ENCODE measurements at places on chromosomes 1 and 21.

GRCh38 chr1:235156740-235157139 is 4.3 kb downstream of the RBM34 start:
- no peak for DNase-seq

DNA sequence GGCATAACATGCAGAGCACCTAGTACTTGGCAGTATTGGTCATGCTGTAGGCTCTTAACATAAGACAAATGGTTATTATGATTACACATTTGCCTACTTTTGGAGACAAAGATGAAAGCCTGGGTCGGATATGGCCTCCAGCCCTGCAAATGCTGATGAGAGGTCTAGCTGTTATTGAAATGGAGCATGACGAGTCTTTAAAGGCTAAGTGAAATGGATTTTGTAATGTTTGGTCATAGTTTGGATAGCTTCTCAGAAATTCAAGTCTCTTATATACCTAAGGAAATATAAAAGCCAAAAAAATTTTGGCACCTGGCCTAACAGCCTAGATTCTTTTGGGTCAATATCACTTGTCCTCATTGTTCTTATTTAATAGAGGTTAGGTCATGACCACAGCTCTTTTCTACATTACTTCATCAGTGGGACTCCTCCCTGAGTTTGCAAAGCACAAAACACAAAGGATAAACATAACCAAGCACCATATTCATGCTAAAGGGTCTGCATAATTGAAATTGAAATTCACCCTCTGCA is 69.2 kb upstream of the WLS start:
- no peak for DNase-seq

- no peak for DNase-seq
Measured at GRCh38 chr1:118075116-118075515, 109.9 kb downstream of the SPAG17 start.

GRCh38 chr1:78355656-78356055 is 135.1 kb upstream of the PTGFR start:
- no peak for DNase-seq

GRCh38 chr1:241079047-241079446 is 278.0 kb downstream of the RGS7 start:
- no peak for DNase-seq

DNA sequence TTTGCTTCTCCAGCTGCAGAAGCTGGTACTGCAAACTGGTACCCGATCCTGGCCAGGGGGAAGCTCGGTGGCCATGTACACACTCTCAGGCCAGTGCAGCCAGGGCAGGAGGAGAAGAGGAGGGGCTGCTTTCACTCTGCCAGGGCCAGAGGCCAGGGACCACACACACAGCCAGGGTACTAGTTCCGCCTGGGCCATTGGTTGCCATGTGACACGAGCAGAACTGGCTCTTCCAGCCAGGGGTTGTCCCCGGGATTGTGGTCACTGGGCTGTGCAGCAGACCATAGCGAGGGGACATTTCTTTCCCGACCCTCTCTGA is 3.7 kb upstream of the SHISAL2A start:
- peak; percentile 39 for DNase-seq

DNA sequence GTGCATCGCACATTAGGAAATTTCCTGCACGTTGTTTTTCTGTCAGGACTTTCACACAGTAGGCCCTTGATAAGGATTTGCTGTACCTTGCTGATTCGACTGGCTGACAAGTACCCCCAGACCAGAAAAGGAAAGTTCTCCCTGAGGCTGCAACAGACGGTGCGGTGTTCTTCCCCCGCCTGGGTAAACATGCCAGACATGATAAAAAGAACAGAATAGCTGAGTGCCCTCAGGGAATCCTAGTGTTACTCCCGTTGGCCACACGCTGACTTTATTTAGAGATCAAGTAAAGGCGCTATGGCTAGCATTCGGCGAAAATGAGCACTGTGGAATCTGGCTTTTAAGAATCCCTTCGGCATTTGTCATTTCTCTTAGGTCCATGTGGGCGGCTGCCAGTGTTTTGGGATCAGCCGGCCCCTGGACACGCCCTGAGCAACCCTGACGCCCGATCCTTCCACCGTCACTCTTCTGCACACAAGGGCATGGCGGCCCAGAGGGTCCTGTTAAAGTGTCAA is 607.7 kb downstream of the KIF26B start:
- no peak for DNase-seq

DNA sequence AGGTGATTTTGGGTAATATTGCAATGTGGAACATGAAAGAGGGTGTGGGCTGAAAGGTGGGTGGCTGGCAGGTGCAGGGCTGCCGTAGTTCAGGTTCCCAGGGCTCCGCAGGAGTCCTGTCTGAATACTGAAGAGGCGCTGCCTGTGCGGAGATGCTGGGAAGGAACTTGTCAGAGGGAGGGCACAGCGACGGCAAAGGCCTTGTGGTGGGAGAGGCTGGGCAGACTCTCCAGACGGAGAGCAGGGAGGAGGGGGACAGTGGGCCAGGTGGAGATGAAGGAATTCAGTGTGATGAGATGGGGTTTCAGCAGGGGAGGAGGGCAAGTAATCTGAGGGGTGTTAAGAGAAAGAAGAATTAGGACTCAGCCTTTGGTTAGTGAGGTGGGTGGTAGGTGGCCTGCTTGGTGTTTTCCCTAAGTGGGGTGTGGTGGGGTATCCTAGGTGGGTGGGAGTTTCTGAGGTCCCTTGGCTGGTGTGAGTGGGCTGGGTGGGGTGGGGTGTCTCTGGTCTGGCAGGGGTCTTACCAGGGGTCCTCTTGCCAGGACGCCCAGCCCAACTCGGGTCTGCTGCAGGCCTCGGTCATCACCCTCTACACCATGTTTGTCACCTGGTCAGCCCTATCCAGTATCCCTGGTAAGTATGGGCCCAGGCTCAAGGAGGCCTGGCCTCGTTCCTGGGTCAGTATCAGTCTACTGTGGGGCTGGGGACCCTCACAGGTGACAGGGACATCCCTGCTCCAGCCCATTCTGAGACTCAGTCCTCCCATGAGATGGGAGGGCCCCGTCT is 15.6 kb downstream of the SERINC2 start:
- DNase-seq, result no peak

- DNase-seq, result no peak
Measured at GRCh38 chr1:21666576-21667320, 2.4 kb downstream of the RAP1GAP start.

DNA sequence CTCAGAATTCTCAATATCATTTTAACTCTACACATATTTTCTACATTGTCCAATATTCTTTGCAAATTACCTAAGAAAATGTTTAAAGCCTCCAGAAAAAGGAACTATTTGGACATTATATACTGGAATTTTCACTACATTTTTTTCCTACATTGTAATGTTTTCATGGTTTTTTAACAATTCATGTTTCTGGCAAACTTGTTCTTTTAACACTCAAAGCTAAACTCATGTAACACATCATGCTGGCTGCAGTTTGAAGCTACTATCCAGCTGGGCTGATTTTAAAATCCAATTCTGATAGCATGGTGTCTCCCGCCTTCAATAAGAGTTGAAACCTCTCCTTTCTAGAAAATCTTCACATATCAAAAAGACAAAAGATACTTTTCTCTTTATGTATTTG is 52.0 kb downstream of the TGFBR3 start:
- DNase-seq, result no peak

GRCh38 chr1:207503950-207504349 is 8.0 kb downstream of the CR1 start:
- DNase-seq, result no peak

GRCh38 chr1:70361727-70362398 is 7.3 kb upstream of the ANKRD13C start:
- no peak for DNase-seq

DNA sequence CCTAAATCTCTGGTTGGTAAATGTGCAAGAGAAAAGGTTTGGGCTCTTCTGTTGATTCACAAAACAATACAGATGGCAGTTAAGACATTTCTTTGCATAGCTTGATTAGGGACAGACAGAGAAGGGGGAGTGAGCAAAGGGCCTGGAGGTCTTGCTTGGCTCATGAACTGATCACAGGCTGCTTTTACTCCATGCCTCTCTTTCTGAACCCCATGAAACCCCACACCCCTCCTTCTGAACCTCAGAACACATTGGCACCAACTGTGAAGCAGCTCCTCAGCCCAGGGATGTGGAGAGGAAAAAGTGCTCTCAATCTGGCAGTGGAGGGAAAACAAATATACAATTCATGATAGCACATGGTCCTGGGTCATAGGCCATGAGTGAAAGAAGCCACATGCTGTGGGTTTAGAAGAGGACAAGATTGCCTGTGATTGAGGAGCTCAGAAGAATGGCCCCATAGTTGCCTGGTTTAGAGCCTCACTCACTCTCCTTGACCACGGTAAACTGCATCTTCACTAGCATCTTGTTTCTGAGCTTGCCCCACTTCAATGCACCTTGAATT is 111.6 kb upstream of the GADD45A start:
- no peak for DNase-seq

DNA sequence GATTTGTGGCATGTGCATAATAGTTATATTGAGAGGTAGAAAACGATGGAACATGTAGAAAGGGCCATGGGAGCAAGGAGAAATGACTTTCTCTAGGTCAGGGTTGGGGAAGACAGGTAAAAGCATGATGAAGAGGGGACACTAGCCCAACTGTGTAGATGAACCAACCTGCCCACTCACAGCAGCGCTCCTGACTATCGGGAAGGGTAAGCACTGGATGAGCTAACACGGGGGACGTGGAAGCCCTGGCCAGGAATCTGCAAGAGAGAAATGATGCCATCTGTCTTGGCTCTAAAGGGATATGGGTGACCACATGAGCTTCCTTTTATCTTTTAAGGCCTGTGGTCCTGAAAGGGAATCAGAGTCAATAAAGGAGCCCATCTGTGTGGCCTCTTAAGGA is 36.2 kb upstream of the TMEM125 start:
- DNase-seq, result peak; percentile 74

DNA sequence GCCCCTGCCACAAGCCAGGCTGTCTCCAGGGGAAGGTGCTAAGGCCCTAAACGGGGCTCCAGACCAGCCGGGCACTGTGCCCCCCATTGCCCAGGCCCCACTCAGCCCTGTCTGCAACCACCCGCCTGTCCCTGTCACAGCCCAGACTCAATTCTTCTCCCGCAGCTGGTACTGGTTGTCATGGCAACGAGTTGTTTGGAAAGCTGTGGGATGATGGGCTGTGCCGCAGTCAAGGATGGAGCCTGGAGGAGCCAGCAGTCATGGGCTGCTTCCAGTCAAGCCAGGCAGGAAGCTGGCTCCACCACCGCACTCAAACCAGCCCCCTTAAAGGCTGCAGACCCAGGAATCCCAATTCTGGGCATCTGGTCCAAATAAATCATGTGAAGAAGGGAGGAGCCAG is 4.2 kb downstream of the SPOCD1 start:
- peak; percentile 98 for DNase-seq

DNA sequence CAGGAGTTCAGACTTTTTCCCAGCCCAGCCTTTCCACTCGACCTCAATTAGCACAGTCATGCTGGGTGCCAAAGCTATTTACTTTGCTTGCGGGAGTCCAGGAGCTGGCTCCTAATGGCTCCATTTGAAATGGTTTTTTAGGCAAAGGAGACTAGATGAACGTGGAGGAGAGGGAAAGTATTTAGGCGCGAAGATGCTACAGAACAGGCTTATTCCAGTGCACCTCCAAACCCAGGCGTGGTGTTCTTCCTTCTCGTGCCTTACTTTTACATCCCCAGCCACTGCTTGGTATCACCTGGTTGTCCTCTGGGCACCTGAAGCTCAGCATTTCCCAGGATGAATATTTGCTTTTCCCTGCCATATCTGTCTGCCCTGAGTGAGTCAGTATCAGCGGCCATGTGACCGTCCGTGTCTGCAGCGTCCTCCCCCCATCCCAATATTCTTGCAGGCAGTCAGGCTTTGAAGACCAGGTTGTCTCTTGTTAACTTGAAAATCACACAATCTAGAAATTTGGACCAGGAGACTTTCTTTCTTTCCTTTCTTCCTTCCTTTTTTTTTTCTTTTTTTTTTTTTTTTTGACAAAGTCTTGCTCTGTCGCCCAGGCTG is 198.5 kb downstream of the DYRK1A start:
- DNase-seq, result no peak

GRCh38 chr1:154222918-154223317 is 2.2 kb downstream of the UBAP2L start:
- no peak for DNase-seq

- no peak for DNase-seq
Measured at GRCh38 chr1:112727716-112728115, 12.6 kb upstream of the PPM1J start.

DNA sequence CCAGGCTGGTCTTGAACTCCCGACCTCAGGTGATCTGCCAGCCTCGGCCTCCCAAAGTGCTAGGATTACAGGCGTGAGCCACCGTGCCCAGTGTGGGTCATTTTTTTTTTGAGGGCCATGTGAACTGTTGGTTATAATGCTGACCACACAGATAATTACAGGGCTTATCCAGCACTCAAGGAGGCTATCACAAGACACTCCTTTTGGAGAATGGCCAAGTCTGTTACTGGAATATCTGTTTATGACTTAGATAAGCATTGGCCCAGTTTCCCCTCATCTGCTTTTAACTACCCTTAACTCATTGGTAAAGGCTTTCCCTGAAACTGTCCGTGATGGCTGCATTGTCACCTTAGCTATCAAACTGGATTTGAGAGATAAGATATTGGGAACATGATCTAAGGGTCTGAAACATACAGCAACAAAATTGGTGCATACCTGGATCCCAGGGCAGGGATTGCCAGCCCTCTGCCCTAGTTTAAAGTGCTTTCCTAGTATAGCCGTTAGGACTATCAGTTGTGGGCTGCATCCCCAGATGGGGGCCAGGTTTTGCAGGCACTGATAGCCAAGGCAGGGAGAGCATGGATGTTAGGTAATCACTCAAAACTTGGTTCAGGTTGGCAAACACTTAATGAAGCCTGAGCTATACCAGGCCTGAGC is 15.6 kb downstream of the SZT2 start:
- no peak for DNase-seq

- DNase-seq, result no peak
Measured at GRCh38 chr1:203150511-203151297, 23.2 kb downstream of the ADORA1 start.

- no peak for DNase-seq
Measured at GRCh38 chr1:150056407-150056806, 11.2 kb upstream of the VPS45 start.

DNA sequence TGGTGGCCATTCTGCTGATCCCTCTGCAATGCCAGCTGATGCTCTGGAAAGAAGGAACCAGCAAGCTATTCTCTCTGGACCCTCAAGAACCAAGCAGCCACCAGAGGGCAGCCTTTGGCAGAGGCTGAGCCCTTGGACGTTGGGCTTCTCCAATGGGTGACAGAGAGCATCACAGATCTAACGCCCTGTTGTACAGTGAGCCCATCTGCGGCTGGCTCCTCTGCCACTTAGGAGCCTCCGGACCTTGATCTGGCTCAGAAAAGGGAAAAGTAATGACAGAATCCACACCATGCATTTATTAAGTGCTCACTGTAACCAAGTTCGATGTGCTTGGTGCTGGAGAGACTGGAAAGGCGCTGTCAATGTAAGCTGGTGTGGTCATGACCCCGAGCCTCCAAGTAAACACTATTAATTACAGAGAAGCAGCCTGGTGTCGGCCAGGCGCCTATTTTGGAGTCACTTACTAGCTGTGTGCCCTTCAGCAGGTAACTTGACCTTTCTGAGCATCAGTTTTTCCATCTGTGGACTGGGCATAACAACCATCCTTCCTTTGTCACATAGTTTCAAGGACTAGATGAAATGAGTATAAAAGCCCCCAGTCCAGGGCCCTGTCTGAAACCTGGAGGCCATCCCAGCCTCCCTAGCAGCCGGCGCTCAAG is 34.9 kb downstream of the ECE1 start:
- DNase-seq, result peak; percentile 96

GRCh38 chr1:159921700-159922504 is 3.4 kb downstream of the TAGLN2 start:
- no peak for DNase-seq

All from posterior cingulate gyrus (tissue), 11 donors.